Activated T-cell treated with anti-CD3 and anti-CD28 coated beads for 48 hours (primary cell): ENCODE measurements at places on chromosomes 6 and 20.
A peak's percentile ranks its signal among the peaks of the same experiment; 100 is the strongest.

DNA sequence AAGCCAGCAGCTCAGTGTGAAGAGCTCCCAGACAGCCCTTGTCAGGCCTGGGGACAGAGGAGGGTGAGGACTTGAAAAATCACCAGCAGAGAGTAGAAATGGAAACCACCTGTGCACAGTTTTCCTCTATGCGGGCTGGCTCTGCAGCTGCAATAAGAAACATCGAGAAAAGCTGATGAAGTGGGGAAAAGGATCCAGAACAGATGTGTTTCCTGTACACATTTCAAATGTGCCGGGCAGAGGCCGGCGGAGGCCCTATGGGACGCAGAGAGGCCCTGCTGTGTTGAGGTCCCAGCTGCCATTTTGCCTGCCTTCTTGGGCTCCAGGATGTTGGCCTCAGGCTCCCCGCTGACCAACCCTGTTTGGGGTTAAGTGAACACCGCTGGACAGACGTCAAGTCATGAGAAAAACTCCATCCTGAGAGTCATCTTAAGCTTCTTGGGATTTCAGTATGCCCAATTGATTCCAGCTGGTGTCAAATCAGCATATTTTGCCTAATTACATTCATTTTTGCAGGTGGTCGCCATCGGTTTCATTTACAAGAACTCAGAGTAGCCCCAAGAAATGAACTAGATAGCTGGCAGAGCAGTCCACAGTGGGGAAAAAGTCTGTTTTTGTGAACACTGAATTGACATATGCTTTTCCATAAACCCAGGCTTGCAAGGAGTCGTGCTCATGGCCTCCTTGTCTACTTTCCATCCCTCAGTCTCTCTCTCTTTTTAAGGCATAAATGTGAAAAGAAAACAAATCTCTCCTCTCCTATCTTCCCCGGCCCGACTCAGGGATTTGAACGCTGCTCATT is 150.4 kb upstream of the PHACTR3 start:
- DNase-seq: no peak

GRCh38 chr6:117494283-117494682 is 11.8 kb downstream of the DCBLD1 start:
- DNase-seq: no peak

DNA sequence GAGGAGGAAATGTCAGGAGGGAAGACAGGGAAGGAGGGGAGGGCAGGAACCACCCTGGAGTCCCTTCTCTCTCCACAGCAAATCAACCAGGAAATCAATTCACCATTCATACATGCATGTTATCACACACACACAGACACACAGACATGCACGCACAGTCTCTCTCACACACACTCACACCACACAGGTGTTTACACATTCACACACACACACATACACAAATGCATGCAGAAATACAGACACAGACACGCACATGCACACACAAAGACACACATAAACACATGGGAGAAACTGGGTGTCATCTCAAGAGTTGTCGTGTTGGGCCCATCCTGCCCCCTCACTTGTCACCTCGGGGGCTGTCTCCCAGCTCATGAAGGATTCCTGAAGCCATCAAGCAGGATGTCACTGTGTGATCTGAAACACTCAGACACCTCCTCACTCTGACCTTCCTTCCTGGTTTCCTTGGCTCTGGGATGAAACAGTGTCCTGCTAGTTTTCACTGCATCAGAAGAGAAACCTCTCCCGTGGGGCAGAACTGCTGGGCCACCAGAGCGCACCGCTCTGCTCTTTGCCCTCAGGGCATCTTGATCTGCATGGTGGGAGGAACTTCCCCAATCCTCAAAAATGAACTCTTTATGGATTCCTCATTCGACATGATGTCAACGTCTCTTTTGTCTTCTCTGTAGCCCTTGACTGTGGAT is 9.2 kb downstream of the RAET1G start:
- no peak for DNase-seq

DNA sequence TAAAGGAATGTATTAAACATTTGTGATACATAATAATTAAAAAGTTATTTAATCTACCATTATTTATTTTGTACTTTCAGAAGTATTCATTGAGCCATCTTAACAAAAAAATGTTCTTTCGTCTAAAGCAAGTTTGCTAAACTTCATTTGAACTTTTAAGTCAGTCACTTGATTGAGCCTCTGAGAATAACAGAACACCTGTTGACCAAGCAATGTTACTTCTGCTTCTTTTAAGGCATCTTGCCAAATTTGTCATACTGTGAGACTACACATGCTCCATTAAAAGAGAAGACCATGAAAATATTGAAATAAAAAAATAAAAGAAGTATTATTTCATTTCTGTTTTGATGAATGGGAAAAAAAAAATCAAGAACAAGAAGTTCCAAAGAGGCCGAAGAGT is 141.8 kb upstream of the BMP5 start:
- DNase-seq: no peak

GRCh38 chr20:43749734-43750294 is 23.0 kb upstream of the GTSF1L start:
- peak; percentile 85 for DNase-seq

GRCh38 chr6:35275744-35276260 is 16.3 kb downstream of the ZNF76 start:
- no peak for DNase-seq

DNA sequence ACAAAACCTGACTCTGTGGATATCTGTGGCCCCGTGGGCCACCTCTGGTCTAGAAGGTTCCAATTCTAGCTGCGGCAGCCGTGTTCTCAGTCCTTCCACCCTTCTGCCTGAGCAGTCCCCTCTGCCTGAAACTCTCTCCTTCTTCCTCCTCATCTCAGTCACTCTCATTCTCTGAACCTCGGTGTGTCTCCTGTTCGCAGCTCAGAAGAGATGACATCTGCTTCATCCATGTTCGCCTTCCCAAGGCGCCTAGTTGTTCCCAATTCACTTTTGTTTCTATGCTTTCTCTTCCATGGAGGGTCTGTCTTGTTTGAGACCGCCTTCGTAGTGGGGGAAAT is 95.5 kb downstream of the CEBPB start:
- DNase-seq: no peak

DNA sequence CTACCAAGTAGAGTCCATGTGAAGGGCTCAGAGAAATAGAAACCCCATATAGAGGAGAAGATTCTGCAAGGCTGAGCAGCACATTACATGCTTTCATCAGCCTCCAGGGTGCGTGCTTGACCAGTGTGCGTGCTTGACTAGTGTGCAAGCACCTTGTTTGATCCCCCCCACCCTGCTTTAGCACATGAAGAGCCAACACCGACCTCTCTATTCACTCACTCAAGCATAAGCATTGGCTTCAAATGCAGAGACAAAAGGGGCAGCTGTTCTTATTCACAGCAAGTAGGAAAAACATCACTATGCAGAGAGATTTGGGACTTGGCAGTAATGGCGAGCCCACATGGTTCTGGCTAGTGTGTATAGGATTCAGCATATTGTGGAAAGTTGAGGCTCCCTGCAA is 278.7 kb upstream of the RNF217 start:
- DNase-seq: no peak

- peak; percentile 2 for DNase-seq
These were observed 121.6 kb upstream of the LGSN start for GRCh38 chr6:63441266-63441956.

DNA sequence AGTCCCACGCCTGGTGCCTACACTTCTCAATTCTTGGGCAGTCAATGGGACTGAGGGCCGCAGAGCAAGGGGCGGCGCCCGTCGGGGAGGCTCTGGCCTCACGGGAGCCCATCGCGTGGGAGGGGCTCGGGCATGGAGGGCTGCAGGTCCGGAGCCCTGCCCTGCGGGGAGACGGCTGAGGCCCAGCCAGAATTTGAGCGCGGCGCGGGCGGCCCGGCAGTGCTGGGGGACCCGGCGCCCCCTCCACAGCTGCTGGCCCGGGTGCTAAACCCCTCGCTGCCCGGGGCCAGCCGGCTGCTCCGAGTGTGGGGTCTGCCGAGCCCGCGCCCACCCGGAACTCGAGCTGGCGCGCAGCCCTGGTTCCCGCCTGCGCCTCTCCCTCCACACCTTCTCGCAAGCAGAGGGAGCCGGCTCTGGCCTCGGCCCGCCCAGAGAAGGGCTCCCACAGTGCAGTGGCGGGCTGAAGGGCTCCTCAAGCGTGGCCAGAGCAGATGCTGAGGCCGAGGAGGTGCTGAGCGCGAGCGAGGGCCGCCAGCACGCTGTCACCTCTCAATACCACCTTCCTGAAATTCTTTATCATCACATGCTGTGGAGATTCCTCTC is 58.5 kb downstream of the BAK1 start:
- DNase-seq: no peak

DNA sequence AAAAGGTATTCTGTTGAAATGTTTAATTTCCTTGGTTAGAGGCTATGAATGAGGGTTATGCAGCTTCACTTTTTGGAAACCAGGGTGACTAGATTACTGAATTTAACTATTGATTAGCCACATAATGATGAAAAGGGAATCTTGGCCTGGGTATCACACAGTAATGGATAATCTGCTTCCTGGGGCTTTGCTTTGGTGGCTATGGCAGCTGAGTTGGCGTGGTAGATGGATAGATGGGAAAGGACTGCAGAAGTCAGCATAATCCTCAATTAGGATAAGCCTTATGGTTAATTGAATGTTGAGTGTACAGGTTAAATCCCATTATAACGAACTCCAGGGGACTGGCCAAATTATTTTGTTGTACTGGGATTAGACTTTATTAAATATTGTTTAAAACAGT is 5.2 kb downstream of the NCOA3 start:
- no peak for DNase-seq

DNA sequence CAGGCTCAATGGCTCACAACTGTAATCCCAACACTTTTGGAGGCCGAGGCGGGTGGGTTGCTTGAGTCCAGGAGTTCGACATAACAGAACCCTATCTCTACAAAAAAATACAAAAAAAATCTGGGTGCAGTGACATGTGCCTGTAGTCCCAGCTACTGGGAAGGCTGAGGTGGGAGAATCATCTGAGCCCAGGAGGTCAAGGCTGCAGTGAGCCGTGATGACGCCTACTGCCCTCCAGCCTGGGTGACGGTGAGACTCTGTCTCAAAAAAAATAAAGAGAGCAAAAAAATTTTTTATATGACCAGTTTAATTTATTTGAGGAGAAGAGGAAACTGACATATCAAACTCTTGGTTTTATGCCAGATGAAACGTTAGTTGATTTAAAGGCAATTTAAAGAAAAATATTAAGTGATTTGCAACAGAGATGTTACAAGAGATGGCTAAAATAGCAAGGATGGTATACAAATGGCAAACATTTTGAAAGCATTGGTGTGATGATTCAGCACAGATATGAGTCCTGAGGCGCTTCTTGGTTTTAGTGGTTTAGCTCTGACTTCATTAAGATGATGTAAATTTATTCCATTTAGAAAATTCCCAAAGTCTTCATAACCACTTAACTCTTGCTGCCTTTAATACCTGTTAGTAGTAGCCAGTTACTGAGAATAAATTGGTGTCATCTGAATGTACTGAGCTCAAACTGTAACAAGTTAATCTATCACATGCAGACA is 17.7 kb downstream of the GTF2H5 start:
- no peak for DNase-seq

DNA sequence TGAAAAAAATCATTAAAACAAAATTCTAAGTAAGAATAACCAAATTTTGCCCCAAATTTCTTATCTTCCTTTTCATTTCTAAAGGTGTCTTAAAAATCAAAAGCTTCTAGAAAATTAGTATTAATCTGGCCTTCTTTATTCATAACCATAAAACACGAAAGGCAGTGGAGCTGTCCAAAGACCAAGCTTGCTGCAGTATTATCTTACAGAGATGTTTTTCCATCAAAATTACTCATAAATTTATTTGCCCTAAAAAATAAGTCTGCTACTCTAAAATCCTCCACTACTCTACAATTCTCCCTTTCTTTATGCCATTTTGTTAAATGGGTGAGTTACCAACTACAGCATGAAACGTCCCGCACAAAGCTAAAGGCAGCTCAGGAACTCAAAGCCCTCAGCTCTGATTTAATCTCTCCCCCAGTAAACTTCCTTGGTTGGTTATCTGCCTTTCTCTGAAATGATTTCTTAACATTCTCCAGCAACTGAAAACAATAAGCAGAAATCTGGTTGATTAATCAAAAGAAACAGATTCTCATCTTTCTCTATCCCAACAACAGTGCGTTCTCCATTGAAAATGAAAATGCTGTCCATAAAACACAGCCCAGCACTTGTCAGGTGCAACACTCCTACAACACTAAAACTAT is 2.1 kb downstream of the USP49 start:
- no peak for DNase-seq

DNA sequence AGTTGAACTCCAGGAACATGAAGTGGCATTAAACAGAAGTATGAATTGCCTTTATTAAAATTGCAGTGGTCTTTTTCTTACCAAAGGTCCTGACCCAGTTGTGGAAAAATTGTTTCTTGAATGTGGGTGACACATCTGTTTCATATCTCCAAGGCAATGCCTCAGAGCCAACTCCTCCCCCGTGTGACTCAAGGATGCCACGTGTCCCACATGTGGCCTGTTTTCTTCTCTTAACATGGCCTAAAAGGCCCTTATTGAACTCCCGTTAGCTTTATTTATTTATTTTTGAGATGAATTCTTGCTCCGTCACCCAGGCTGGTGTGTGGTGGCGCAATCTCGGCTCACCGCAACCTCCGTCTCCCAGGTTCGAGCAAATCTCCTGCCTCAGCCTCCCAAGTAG is 128.4 kb upstream of the ESR1 start:
- peak; percentile 24 for DNase-seq

DNA sequence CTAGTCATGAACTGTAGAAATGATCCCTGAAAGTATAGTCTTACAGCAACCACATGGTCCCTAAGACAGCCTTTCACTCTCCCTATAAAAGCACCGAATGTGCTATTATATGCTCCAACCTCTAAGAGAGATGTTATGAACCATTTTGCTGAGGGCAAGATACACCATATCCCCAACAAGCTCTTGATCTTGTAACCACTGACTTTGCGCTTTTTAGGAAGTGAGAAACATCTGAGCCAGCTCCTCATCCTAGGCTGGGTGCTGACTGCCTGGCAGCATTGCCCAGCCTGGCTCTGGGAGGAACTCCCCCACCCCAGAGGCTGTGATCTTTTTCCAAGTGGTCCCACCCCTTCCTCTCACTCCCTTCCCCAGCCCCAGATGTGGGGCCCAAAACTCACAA is 3.1 kb upstream of the EMILIN3 start:
- DNase-seq: no peak

DNA sequence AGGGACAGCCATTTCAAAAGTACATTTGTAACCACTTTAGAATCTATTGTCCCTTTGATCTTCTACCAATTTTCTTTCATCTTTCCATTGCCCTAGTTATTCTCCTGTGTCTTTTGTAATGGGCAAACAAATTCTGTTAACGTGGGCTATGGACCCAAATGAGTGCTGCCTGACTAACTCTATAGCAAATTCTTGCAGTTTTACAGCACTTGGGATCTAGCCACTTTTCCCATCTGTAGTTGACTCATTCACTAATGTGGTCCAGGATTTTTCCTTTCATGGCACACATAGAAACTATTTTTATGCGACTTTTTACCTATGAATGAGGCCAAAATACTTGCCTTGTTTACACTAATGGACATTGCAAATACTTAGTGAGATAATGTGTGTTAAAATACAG is 52.0 kb downstream of the GRIK2 start:
- DNase-seq: no peak

DNA sequence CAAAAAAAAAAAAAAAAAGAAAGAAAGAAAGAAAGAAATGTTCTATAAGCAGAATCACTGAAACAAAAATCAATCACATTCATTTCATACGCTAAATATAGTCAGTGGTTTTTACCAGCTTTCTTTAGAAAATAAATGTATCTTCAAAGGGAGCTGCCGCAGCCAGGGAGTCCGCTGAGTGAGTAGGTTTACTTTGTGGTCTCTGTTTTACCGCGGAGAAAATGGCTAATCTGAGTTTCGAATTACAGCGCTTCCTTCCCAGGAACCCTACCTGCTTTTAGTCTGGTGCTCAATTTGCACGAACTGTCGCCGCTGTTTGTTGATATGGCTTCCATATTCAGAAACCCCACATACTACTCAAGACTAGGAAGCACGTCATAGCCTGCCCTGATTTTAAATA is 102.4 kb downstream of the TFAP2A start:
- DNase-seq: no peak
